ENCODE measurements at places on chromosomes 16 and 17.

GRCh38 chr17:2436316-2436905, 35.6 kb upstream of the MNT start:
- DNase-seq: no peak

GRCh38 chr16:1968146-1968953, 1.7 kb downstream of the RNF151 start:
- DNase-seq: no peak

- DNase-seq: peak; percentile 88
Measured at GRCh38 chr16:48081656-48082055, 74.1 kb downstream of the ABCC12 start.

- peak; percentile 34 for DNase-seq
Measured at GRCh38 chr17:60230358-60230757, 80.6 kb downstream of the CA4 start.

- DNase-seq: no peak
Measured at GRCh38 chr16:6527646-6528045, 805.0 kb upstream of the RBFOX1 start.

DNA sequence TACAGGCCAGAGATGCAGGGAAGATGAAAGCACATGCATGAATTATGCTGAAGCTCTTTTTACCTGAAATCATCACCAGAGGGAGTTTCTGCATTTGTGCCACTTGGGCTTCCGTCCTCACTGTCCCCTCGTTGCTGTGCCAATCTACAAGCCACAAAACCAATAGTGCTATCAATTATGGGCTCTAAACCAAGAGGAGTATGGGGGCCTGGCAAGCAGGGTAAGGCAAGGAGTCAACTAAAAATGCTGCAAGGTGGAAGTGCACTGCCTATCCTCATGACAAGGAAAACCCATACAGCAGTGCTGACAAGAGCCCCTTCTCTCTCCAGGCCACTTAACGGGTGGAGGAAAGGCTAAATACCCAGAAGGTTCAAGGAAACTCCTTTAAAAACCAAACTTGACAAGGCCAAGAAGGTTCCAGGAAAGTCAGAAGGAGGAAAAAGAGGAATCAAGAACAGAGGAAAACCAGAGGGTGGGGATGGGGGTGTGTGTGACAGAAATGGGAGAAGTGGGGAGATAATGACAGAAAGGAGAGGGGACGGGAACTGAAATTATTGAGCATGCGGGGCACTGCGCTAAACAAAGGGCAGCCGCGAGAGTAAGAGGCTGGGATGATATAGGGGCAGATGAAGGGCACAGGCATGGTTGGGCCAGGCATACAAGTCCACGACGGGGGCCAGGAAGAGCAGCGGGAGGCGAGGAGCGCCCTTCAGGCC, 674 bp downstream of the C17orf75 start:
- DNase-seq: peak; percentile 16

DNA sequence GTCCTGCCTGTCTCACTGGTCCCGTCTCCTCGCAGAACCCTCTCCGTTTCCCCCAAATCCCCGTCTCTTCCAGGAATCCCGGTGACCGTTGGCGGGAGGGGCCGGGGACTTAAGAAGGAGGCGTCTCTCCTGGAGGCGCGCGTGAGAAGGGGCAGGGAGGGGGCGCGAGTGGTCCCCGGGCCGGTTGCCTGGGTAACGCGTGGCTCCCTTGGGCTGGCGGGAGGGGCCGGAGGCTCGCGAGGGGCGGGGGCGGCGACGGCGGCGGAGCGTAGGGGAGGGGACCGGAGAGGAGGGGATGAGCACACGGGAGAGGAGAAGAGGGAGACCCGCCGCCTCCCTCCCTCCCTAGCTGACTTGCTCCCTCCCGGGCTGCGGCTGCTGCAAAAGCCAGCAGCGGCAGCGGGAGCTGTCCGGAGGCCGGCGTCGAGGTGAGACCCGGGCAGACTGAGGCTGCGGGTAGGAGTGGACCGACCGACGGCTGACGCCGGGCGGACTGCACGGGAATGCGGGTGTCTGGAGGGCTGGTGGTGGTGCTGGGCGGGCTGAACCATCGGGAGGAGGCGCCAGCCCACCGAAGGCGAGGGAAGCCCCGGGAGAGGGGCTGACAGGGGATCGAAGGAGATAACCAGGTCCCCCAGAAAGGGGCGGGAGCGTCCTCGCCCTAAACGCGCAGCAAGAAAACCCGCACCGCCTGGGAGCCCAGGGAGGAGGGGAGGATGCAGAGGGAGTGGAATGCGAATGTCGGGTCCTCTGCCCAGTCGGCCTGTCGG, at the start of gene PRRT2:
Gene PRRT2, plus strand, starts transcription at position 298 of the 770 bp plus-strand sequence. CDS start 862 bp downstream, outside the sequence.
- no peak for DNase-seq

DNA sequence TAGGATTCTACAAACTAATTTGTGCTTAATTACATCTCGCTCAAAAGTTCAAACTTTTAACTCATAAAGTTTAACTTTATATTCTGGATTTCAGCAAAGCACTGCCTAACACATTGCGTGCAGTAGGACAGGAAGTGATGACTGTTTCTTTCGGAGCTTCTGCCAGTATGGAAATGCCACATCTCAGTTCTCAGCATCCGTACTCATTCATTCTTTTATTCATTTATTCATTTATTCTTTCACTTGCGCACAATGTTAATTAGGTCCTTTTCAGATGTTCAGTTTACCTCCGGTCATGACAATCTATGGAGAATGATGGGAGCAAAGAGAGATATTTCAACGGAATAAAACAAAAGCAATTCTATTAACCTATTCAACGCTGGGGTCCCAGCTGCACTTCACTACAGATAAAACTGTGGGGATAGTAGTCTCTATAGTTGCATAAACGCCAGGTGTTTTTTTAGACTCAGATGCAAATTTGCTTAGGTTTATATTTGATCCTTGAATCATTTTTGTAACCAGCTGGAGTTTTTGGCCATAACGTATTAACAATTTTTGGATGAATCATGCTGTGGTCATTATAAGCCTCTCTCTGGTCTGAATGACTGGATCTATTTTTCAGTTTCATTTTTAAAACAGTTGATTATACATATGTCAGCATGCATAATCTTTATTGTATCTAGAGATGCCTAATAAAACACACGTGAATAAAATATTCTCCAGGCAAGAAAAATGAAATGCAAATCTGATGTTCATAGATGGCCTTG, 143.9 kb downstream of the KCNJ2 start:
- DNase-seq: peak; percentile 85

- DNase-seq: no peak
Measured at GRCh38 chr16:57390636-57391295, 13.8 kb upstream of the CCL17 start.

GRCh38 chr17:50469671-50470305, 1.1 kb upstream of the CHAD start:
- no peak for DNase-seq

DNA sequence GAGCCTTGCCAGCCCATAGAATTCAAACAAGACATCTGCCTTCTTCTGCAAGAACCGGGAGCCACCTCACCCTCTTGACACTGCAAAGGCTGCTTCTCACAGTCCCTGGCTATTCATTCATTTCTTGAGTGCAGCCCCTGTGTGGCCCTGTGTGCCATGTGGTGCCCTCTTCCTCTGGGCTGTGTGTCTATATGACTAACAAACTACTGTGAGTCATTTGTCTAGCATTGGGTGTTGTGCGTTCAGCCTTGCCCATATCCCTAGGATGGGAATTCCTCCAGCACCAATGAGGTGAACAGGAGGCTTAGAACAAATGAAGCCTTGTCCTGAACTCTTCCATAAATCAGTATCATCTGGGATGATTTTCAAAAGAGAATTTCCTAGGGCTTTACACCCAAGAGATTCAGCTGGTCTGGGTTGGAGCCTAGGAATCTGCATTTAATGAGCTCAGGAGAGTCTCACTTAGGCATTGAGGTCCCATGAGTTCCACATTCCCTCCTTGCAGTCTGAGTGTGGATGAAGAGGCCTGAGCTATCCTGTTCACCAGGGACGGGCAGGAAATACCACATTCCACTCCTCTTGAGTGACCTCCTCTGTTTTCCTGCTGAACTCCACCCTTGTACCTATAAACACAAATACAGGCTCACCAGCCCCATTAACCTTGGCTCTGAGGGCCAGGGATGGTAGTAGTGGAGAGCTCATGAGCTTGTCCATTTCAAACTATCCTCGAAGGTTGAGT, 308.7 kb upstream of the N4BP1 start:
- DNase-seq: no peak

GRCh38 chr17:48631693-48632578, 5.8 kb upstream of the HOXB9 start:
- no peak for DNase-seq

DNA sequence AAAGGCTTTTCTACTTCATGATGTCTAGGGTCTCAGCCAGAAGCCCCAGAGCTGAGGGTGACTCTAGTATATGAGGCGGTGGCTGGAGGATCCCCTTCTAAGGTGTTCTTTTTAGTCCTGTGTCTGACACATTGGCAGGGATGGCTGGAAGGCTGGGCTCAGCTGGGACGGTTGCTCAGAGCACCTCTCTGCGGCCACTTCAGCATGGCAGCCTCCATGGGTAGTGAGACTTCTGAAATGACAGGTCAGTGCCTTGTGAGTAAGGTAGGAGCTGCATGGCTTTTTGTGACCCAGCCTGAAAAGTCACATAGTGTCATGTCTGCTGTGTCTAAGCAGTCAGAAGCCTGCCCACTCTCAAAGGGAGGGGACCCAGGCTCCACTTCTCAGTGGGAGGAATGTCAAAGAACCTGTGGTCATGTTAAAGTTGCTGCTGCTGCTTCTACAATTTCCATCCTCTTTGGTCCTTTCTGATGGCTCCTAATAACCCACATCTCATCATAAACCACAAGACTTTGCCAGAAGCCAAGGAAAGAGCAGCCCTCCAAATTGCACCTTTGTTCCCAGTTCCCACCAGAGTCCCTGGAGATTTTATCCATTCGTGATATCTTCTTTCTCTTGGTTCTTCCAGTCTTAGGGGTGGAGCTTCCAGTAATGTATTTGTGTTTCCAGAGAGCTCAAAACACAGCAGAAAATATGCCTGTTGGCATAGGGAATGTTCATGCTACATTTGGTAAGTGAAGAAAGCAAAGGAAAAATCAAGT, 15.4 kb upstream of the KCNG4 start:
- DNase-seq: no peak

DNA sequence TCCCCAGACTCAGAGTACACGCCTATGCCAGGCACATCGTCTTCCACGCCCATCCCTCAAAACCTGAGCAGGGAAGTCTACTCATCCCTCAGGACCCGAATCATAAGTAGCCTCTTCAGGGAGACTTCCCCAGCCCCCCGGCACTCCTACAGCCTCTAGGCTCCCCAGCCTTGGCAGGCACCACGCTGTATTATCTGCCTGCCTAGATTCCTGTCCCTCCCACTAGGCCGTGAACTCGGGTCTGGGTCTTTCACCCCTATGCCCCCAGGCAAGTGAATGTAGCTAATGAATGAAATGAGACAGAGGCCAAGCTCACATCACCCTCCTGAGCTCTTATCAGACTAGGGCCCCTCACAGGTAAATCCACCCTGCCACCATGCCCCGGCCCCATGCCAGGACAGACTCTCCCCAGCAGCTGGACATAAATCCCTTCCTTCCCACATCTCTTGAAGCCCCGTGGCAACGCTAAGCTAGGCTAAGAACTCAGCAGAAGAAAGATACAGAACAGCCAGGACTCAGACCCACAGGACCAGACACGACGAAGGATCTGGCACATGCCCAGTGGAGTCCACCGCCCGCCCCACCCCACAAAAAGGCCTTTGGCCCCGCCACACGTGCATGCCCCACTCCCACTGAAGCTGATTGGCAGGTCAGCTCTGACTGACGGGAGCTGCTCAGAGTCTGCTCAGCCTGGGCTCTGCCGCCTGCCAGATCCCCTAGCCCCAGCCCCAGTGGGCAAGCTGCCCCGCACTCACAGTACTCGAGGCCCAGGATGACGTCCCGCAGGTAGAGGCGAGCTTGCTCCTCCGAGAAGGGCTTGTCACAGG, 13.0 kb downstream of the CAMKK1 start:
- no peak for DNase-seq

DNA sequence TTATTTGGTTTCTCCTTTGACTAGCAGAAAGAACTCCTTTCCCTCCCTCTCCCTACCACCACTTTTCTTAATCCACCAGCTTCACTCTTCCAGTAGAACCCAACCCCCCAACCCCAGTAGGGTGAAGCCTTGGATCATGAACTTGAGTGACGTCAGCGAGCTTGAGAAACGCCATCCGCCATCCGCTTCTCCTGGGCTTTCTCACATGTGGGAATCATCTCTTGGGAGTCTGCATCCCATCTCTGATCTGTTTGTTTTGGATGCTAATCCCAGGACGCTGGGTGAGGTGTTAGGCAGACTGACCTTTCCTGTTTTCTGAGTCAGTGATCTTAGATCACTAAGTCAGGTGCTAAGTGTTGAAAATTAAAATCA, 16.0 kb upstream of the SOX9 start:
- no peak for DNase-seq

DNA sequence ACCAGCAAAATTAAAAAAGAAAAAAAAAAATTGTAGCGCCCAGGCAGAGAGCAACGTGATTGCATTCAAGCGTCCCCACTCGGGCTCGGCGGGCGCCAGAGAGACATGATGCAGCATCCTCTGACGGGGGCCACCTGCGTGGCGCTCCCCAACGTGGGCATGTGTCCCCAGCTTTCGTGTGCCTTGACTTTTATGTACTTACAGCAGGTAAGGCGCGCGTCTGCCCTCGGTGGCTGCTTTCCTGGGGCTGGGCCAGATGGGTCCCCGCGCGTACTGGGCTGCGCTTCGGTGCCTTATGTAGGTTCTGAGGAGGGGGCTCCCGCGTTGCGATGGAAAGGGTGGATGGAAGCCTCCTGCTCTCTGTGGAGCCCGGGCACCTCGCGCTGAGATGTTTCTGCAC, 28.4 kb upstream of the RBFOX1 start:
- DNase-seq: no peak

- DNase-seq: no peak
Measured at GRCh38 chr16:54965464-54965863, 34.8 kb downstream of the IRX5 start.

DNA sequence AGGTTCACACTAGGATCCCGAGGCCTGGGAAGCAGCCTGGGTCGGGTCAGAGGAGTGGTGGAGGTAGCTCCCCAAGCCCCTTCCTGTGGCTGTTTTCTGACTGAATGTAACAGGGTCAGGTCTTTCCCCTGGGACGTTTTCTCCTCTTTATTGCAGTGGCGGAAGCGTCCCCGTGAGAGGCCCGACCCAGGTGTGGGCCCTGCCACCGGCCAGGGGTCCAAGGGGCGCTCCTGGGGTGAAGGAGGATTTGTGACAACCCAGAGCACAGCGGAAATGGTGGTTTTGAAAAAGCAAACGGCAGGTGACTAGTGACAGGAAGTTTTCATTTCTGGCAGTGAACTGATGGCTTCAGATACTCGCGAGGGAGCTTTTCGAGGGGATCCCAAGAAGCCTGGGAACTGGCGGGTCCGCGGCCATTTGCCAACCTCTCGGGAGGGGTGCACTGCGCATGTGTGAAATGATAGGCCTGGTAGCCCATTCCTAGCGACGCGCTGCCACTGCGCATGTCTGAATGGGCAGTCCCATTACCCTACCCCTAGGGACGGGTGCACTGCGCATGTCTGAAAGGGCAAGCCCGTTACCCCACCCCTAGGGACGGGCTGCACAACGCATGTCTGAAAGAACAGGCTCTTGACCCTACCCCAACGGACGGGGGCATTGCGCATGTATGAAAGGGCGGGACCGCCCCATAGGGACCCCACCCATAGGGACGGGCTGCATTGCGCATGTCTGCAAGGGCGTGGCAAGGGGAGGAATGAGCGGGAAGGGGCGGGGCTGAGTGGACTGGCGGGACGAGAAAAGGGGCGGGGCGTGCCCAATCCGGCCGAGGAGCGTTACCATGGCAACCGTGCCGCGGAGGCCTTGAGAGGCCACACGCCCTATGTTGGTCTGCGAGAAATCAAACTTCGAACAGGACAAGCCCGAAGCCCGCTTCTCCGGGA, 1747.9 kb downstream of the TP53TG3F start:
- no peak for DNase-seq

- DNase-seq: peak; percentile 56
Measured at GRCh38 chr16:74309789-74310781, 13.5 kb downstream of the PSMD7 start.

Measured in iris pigment epithelial cell (primary cell).